MG63 (cell line): ENCODE measurements at places on chromosomes 5 and 9. TPM values are rescaled to one million over a fixed set of nuclear protein-coding genes. Genes with fewer than 3 reads are reported as not detected.

The NTNG2 gene
- total RNA-seq = 0.10 and 0.27 TPM in 2 replicates

The MYO10 gene
- 55.0 and 62.0 TPM in 2 replicates for total RNA-seq

The HABP4 gene
- total RNA-seq = 15.9 and 19.4 TPM in 2 replicates

The FOXE1 gene
- total RNA-seq = not detected in 2 replicates

The SLC46A2 gene
- total RNA-seq = not detected in 2 replicates

The PPIP5K2 gene
- total RNA-seq = 42.0 and 69.0 TPM in 2 replicates

The CYSRT1 gene
- 0.89 and 1.5 TPM in 2 replicates for total RNA-seq

DNA sequence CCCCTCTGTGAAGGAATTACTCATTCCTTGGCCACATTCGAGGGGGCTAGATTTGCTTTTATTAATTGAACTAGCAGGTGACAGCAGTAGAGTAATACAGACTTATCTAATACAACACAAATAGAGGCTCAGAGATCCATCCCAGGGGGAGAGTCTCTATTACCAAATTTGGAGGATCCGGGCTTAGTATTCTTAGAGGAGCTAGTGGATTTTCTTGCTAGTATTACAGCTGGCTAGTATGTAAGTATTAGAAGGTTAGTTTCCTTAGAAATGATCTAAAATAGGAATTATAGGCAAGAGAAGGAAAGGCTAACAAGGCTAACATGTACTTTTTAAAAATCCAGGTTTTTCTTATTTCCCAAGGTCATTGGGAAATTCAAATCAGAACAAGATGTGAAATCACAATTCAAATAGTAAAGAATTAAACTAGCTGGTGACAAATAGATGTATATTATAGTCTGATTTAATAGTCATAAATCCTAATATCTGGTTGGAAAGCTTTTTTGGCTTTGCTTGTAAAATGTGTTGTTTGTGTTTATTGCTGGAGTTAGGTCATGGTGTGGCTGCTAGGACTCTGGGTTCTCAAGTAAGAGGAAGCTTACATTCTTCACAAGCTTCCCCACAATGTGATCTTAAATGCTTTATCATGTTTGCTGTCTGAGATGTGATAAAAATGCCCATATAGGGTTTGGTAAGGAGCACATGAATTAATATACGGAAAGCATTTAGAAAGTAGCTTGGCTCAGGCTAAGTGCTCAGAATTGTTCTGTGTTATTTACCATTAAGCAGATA, 160.4 kb upstream of the MPDZ start:
- no peak for DNase-seq

DNA sequence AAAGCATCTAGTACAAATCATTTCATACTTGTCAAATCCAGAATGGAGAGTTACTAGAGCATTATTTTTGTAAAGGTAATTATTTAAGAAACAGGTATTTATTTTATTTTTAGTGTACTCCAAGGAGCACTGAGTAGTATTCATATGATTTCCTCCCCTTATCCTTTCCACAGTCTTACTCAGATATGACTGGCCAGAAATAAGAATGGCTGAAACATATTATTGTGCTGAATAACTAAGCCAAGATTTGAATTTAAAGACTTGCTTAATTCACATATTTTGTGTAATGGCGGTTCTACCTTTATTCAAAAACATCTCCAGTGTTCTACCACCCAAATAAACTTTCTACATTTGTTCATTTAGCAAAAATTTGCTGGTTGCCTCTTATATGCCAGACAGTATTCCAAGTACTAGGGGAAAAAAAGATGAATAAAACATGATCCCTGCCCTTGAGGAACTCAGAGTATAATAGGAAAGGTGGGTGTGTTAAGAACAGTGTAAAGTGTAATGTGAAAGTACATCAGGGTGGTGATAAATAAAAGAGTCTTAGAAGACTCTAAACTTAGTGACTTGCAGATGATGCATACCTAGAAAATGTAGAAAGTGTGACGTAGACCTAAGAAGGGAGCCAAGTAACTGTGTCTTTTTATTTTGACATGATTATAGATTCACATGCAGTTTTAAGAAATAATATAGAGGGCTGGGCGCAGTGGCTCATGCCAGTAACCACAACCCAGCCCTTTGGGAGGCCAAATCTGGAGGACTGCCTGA, 110.4 kb upstream of the GRHPR start:
- DNase-seq = peak; percentile 5

DNA sequence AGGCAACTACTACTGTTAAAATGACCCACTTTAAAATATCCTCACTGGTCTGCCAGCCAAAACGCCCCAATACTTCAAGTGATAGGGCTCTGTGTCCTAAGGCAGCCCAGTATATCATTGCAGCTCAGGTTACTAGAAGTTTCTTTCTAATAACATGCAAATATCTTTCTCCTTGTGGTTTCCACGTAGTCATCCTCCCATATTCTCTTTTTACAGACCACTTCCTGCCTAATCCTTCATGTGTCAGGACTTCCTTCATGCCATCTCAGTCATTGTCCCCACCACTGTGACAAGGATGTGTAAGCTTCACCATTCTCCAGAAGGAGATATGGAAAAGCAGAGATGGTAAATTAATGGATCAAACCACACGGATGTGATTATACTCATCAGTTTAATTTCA, 813.7 kb downstream of the MAT2B start:
- no peak for DNase-seq

DNA sequence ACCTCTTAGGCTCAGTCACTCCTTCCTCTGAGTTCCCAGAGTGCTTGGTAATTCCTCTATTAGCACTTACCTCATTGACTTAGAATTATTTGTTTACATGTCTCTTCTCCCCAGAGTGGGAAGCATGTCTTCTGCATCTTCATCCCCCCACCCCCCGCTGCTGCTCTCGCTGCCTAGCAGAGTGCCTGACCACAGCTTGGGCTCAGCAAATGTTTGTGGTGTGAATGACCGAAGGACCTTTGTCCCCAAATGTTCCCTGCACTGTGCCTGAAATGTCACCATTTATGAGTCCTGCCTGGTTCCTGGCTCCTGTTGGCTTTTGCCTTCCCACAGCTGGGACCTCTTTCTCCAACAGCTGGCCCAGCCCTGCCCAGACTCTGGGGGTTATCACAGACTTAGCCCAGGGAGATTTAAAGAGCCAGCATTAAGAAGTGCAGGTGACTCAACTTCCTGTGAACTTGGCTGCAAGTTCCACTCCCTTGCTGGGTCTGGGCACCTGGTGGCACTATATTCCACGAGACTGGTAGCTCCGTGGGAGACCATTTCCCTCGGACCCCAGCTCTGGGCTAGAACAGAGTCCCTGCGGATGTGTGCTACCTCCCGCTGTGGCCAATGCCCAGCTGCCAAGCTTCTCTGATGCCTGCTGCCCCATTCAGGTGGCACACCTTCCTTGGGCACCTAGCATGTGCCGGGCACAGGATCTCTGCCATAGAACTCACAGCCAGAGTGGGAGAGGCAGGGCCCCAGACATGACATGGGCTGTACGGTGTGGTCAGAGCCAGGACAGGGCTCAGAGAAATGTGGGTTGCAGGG, 1.8 kb upstream of the HMCN2 start:
- peak; percentile 56 for DNase-seq

DNA sequence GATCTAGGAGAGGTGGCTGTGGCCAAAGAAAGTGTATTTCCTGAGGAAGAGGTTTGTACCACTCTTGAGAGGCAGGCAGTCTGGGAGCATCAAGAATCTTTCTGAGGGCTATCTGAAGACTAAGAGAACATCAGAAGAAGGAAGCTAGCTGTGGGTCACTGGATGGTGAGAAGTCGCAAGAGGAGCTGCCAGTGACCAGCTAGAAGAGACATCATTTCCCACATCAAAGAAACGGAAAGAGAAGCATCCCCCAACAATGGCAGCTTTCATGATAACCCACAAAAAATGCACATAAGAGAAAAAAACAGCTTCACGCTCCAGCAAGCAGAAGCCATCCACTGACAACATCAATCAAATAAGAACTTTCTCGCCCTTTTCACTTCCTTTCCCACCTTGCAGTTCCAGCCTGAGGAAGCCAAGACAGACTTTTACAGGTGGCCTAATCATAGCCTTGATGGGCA, 25.0 kb upstream of the CEP78 start:
- no peak for DNase-seq

DNA sequence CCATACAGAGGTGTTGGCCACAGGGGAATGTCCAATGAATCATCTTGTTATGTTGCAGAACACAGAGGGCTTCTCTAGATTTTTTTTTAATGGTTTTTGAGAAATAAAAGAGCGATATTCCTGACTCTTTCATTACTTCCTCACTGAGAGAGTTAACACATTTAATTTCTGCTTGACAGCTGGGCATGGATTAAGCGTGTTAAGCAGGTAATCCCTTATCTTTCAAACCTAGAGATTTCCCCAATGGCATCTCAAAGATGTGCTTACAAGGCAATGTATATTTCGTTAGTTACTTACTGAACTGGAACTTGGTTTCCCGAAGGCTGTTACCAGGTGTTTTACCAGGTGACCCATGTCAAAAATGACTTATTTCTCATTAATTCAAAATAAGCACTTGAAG, 21.8 kb upstream of the ADCY2 start:
- DNase-seq = no peak

DNA sequence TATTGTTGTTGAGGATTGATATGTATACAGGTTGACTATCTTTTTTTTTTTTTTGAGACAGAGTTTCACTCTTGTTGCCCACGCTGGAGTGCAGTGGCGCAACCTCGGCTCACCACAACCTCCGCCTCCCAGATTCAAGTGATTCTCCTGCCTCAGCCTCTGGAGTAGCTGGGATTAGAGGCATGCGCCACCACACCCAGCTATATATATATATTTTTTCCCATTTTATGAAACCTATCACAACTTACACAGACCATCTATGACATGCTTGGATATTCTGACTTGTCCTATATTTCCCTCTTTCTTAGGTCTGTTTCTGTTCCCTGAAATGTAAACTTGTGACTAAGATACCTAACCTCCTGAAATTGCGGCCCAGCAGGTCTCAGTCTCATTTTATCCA, 5.0 kb downstream of the CD14 start:
- no peak for DNase-seq

GRCh38 chr9:86545090-86545489, 190.9 kb upstream of the TUT7 start:
- no peak for DNase-seq

DNA sequence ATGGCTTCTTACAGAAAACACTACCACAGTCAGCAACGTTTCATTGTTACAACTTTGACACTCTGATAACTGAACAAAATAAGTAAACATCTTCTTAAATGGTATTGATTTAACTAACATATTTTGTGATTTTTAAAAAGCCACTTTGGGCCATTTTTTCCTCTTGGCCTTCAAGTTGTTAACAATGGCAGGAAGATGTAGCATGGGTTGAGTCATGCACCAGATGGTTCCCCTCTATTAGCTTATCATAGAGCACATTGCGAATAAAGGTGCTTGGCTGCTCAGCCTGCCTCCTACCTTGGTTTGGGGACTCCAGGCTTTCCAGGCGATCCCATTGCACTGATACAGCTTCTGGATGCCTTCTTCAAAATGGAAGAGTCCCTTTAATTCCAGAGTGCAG, 24.1 kb upstream of the CER1 start:
- DNase-seq = no peak

- DNase-seq = no peak
These were observed 18.1 kb downstream of the IRF1 start for GRCh38 chr5:132472431-132472830.

DNA sequence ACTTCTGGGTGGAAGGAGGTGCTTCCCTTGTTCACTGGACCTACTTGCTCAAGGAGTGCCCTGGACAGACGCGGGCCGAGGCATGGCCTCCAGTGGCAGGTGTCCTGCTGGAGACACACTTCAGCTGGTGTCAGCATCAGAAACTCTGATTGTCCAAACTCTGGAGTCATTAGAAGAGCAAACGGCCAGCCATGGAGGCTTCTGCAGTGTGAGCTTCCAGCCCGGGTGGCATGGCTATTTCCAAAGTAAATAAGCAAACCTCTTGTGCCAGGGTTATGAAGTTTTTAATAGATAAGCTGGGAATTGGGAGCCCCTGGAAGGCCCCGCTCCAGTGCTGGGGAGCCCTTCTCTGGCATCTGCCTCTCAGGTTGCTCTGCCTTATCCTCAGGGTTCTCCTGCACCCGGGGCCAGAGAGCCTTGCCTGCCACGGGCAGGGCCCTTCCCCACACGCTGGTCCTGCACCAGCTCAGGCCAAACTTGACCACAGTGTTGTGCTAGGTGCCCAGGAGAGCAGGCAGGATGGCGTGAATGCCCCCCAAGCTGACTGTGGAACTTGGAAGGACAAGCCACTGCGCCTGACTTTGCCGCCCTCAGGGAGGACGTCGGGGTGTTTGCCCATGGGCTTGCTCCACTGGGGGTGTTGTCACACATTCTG, 285.6 kb downstream of the GADD45G start:
- DNase-seq = no peak

DNA sequence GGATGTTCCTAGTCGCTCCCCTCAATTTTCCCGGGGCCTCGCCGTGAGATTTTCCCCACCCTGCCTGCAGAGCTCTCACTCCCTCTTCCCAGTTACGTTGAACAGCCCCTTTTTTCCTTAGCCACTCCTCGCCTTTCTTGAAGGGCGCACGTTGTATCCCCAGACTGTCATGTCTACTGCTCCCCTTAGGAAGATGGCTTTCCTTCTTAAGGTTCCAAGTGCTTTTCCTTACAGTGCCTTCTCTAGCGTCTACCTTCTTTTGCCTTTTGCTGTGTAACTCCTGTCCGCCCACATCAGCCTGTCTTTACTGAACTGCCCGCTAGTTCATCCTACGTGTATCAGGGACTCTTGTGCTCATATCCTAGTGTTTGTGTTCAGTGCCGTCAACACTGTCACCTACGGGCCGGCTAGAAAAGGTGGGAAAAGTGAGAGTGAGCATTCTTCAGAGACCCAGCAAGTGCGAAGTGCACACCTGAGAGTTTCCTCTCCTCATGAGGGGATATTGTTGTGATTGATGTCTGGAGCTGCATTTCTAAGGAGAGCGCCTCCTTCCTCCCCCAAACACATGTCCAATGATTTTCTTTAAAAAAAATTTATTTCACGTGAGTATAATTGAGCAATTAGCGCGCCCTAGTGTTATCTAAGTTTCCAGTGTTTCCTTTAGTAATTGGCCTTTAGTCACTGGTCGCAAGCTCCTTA, 764 bp downstream of the CAMLG start:
- DNase-seq = peak; percentile 49

- DNase-seq = no peak
These were observed 11.1 kb upstream of the PAIP1 start for GRCh38 chr5:43567967-43568366.

DNA sequence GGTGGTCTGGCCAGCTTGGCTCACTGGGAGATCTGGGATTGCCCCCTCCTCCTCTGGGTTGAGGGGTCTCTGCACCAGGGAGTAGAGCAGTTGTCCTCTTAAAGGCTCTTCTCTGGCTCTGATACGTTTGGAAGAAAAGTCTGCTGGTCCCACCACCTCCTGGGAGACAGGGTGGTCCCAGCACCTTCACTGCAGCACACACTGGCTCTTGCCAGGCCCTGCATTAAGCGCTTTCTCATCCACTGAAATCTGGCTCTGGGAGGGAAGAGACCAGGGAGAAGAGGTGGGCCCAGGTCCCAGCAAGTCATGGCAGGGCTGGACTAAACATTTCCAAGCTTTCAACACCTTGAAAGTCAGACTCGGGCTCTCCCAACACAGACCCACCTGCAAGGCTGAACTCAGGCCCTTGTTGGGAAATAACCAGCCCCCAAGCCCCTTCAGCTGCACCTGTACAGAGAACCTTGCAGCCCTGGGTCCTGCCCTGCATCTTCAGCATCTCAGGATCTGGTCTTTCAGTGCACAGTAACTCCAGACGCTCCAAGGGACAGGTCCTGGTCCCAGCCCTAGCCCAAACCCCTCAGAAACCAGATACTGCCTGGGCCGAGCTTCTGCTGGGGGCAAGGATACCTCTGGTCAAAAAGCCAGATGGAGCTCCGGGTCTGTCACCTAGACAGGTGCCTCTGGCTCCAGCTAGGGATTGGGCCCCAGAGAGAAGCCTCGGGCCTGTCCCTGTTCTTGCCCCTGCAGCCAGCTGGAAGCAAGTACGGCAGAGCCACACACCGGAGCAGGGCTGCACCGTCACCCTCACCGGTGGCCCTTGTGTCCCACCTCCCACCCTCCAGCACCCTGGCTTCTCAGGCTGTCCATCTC, 134.5 kb downstream of the DAB2IP start:
- no peak for DNase-seq
